EH (cell line): ENCODE measurements at places on chromosomes 4 and X.

DNA sequence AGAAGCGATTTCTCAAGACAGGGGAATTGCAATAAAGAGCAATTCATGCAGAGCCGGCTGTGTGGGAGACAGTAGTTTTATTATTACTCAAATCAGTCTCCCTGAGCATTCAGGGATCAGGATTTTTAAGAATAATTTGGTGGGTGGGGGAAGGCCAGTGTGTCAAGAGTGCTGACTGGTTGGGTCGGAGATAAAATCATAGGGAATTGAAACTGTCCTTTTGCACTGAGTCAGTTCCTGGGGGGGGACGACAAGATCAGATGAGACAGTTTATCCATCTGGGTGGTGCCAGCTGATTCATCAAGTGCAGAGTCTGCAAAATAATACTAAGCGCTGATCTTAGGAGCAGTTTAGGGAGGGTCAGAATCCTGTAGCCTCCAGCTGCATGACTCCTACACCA lies 502.4 kb downstream of the NLGN4X start:
- DNase-seq: no peak

GRCh38 chr4:66516940-66517339 lies 846.7 kb upstream of the EPHA5 start:
- DNase-seq: no peak

DNA sequence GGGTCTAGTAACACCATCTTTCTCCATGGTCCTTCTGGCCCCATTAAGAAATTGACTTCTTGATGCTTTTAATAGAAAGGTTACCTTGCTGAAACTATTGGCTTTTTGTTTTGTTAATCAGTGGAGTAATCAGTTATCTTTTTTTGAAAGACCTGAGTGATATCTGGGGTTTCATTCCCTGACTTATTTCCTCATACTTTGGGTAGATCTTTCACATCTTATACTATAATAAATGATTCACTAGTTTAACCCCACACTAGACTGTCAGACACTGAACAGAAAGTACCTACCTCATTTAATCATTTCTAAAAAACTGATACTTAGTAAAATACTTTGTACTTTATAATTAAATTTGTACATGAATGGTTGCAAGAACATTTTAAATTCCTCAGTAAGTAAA lies 1021.1 kb downstream of the STIM2 start:
- no peak for DNase-seq

- no peak for DNase-seq
These were observed 7.0 kb downstream of the CHST7 start for GRCh38 chrX:46580613-46581012.

DNA sequence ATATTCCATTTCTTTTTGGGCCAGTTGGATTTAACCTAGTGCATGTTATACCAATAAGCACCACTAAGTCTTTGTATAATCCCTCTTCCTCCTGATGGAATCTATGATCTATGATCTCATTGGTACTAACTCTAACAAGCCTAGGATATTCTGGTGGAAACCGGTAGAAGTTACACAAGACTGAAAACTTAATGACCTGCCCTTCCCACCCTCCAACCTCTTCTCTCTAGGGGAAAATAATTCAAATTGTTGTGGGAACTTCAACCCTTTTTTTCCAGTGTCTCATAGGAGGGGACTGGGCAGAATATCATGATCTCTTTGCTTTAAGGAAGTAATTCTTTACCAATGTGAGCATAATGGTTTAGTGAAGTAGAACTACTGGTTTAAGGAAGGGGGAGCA lies 289.5 kb upstream of the BOD1L1 start:
- DNase-seq: peak; percentile 91

GRCh38 chr4:185352741-185353140 lies 43.0 kb downstream of the LRP2BP start:
- DNase-seq: no peak

- DNase-seq: no peak
These were observed 6.5 kb upstream of the ARHGAP6 start for GRCh38 chrX:11672213-11672612.

DNA sequence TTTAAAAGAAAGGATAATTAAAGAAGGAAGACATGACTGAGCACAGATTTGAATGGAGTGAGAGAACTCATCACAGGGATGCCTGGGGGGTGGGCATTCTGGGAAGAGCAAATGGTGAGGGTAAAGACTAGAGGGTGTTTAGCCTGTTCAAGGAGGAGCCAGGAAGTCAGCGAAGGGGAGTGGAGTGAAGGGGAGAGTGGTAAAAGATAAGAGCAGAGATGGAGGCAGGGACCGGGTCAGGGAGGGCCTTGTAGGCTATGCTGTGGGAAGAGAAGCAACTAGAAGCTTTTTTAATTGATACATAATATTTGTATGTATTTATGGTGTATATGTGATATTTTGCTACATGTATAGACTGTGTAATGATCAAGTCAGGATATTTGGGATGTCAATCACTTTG lies 2.2 kb upstream of the VGLL1 start:
- peak; percentile 0 for DNase-seq

DNA sequence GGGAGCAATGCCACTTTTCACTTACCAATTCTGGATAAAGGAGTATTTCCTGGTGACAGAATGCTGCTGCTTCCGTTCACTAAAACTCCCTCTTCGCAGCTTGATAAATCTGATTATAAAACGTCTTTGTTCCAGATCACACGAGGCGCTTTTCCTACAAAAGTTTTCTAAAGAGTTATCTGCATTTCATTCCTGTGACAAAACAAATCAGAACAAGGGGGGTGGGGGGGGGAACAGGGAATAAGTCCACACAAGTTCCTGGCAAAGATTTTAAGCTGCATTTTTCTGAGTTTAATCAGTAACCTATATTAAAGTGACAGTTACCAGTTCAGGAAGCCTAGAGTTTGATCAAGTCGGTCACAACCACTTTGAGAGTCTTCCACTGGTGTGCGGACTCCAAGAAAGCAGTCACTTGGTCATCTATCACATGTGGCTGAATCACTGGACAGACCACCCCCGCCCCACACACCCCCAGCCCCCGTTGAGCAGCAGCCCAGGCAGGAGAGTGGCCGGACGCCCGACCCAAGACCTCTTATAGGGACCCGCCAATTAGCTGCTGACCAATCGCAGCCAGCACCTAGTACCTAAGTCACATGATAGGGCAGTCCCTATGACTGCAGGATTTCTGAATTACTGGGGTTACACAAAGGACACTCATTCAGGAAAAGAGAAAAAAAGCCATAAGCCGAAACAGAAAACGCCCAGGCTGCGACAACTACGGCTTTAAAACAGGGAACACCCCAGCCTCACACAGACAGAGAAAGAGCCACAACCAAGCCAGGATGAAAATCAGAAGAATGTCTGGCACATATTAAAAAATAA lies 569.3 kb upstream of the DIPK2B start:
- peak; percentile 93 for DNase-seq

- no peak for DNase-seq
These were observed 22.6 kb upstream of the CYP4V2 start for GRCh38 chr4:186168750-186169149.

DNA sequence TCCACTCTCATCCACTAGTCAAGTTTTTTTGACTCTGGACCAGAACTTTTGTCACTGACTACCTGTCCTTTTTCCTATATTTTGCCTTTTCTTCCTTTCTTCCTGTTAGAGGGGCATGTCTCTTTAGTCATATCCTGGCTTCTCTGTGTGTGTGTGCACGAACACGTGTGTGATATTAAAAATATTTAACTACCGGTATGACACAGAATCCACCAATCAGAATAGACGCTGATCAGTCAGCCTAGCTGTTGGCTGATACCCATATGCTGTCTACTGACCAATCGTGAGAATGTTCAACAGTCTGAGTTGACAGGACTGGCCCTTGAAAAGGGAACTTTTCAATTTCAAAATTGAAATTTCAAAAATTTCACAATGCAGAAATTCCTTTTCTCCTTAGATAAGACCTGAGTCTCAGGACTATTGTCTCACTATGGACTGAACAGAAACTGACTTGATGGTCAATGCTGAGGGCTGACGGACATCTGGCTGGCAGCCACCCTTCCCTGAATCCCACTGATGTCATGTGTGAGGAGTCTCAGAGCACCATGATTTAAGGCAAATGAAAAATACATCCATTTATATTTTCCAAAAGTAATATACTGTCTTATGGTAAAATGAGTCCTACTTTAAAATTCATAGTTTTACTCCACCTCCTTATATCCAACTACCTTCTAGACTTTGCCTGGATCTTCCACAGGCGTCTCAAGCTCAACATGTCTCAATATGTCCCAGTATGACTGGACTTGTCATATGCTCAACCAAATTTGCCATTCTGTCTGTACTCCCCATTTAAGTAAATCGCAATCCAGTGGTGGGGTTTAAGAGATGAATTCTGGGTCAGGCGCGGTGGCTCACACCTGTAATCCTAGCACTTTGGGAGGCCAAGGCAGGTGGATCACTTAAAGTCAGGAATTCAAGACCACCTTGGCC lies 78.0 kb downstream of the CHRNA9 start:
- DNase-seq: no peak

DNA sequence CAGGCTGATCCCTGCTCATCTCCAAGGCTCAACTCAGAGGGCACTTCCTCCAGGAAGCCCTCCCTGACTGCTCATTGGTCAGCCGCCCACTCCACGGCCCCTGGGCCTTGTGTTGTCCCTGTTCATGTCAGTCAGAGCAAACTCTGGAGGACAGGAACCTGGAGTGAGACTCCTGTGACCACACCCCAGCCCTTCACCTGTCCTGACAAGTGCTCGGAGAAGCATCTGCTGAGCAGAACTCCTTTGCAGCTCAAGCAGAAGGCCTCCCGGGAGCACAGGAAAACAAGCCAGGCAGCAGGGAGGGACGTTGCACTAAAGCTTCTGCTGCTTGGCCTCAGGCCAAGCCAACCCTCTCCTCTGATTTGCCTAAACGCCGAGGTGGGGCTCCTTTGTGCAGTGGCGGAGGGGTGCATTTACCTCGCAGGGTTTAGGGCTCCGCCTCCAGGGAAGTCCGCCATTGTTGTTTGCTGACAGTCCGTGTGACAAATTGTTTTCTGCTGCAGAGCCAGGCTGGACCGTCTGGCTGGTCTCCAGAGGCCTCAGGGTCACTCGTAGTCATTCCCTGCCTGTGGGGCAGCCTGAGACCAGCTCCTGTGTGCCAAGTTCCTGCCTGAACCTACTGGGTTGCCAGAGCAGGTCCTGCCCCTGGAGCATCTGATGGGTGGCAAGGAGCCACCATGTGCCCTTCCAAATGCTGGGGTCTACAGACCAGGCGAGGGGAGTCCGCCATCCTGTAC lies 61.8 kb downstream of the C4orf50 start:
- peak; percentile 1 for DNase-seq

GRCh38 chr4:146110871-146111485 lies 64.5 kb upstream of the LSM6 start:
- no peak for DNase-seq

DNA sequence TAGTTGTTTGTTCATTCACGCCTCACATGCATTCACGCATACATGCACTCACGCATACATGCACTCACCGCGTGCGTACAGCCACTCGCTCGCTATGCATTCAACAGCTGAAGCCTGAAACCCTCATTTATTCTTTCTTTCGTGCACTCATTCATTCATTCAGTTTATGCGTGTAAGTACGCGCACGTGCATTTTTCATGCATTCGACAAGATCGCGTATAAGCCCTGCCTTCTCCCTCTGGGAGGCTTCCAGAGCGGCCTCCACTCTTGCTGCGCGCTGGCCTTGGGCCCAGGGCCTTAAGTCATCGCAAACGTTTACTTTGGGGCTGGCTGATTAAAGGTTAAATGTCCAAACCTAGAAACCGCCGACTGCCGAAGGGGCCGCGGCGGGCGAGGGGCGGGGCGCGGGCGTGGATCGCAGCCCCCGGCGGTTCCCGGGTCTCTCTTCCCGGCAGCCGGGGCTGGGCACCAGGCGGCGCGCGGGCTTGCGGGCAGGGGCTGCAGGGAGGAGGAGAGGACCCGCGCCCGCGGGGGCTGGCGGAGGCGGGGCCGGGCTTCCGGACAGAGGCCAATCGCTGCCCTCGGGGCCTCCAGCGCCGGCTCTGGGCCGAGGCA lies at the start of gene GYG2:
Gene GYG2, plus strand, starts transcription at position 587 of the 615 bp plus-strand sequence. CDS start 1,259 bp downstream, outside the sequence.
- DNase-seq: no peak

- peak; percentile 40 for DNase-seq
These were observed 4.4 kb downstream of the ZFYVE28 start for GRCh38 chr4:2413821-2414610.

DNA sequence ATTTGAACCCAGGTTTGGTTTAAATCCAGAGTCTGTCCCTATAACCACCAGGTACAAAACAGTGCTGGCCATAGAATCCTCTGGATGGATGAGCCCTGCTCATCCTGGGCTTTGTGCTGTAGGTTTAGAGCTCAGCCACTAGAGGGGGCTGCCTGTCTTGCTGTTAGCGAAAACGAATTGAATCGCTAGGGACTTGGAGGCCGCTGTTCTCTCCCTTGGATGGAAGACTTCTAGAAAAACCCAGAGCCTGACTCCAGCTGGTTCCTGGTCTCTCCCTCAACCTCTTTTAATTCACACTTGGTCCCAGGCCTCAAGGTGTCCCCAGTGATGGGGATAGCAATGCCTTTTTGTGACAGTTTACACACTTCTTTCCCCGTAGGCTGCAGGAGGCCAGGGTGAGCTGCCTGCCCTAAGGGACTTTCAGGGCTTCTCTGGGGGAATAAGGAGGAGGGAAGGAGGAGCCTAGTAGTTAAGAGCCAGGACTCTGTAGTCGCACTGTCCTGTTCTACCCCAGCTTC lies 8.7 kb downstream of the RIPPLY1 start:
- peak; percentile 73 for DNase-seq

- DNase-seq: no peak
These were observed 60.0 kb downstream of the TIGD2 start for GRCh38 chr4:89171176-89171805.

DNA sequence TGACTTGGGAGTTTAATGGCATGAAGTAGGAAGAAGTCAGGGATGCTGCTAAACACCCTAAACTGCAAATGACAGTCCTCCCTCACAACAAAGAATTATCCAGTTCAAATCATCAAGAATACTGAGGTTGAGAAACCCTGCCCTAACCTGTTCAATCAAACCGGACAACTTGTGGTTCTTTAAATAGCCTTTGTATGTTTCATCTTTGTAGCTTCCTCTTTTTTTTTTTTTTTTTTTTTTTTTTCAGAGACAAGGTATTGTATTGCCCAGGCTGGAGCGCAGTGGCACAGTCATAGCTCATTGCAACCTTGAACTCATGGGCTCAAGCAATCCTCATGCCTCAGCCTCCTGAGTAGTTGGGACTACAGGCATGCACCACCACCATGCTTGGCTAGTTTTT lies 52.5 kb upstream of the TTC29 start:
- DNase-seq: no peak

DNA sequence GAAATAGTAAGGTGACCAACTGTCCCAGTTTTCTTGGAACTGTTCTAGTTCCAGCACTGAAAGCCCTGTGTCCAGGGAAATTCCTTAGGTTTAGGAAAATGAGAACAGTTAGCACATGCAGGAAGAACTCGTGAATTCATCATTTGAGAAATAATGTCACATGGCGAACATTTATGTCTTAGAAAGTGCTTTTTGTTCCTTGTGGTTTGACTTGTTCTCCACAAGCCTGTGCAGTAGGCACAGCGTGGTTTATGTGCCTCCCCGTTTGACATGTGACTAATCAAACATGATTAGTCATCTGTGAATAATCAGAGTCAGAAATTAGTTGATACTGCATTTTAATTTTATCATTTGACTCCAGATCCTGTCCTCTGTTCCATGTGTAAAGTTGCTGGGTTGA lies 556.0 kb upstream of the CPEB2 start:
- no peak for DNase-seq

GRCh38 chr4:2248821-2249261 lies 6.9 kb upstream of the HAUS3 start:
- no peak for DNase-seq

GRCh38 chr4:148007792-148008191 lies 275.9 kb downstream of the ARHGAP10 start:
- no peak for DNase-seq

- DNase-seq: no peak
These were observed 88.3 kb upstream of the PDLIM3 start for GRCh38 chr4:185623444-185624258.

GRCh38 chr4:83024233-83024632 lies 10.8 kb upstream of the COPS4 start:
- DNase-seq: no peak
